NCI-H2081 (cell line): ENCODE measurements at places on chromosomes 7 and 10.

DNA sequence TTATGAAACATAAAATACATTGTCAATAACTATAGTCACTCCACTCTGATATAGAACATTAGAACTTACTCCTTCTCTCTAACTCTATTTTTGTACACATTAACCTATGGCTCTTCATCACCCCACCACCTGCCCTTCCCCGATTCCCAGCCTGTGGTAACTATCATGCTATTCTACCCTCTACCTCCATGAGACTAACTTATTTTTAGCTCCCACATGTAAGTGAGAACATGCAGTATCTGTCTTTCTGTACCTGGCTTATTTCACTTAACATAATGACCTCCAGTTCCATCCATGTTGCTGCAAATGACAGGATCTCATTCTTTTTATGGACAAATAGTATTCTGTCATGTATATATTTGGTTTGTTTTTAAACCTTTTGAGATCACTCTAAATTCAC lies 8.8 kb upstream of the NOD1 start:
- no peak for DNase-seq

DNA sequence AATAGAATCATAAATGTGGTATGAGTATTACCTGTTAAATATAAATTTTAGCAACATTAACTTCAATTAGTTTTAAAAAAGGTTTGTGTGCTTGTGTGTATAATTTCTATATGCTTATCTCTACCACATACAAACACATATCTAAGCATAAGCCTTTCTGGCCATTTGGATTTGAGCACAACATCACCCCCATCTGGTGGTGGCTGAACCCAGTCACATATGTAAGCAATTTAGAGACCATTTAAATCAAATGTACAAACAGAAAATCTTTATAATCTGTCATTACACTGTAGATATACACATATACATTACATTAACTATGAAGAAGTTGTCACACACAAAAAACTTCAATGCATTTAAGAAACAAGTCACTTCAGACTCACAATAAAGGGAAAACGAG lies 31.7 kb downstream of the GPR22 start:
- DNase-seq = peak; percentile 60

GRCh38 chr7:5195157-5195556 lies 5.1 kb downstream of the WIPI2 start:
- DNase-seq = no peak

DNA sequence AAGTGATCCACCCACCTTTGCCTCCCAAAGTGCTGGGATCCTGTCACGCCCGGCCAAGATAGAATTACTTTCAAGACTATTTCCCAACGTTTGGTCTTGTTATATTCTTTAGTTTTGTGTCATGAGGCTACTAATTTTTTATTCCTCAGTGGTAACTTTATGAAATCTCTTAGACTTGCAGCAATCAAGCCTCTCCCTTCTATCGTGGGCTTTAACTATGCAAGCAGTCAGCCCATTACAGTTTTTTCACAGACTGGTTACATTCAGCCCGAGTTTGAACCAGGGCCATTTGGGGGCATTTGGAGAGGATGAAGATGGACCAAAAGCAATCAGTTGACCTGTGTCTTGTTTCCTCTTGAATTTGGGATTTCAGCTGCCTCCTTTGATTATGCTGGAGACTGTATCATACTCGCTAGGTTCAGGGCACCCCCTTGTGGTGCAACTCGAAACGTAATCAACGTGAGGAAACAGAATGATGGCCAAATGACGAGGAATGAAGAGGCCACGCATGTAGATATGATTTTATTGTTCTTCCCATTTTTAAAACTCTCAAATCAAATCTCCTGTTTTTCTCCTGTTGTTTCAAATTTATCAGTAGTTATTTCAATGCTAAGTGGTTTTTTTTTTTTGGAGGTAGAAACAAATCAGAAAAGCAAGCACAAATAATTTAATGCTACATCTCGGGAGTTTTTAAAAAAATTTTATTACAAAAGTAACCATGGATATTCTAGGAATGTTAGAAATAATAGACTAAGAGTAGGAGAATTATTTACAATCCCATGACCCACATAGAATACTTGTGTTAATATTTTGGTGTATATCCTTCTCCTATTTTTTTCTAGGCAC lies 151.6 kb downstream of the KIAA1217 start:
- peak; percentile 30 for DNase-seq

GRCh38 chr7:92527300-92528187 lies 776 bp downstream of the PEX1 start:
- peak; percentile 47 for DNase-seq

GRCh38 chr7:127391591-127392181 lies 822 bp downstream of the ZNF800 start:
- DNase-seq = peak; percentile 53

DNA sequence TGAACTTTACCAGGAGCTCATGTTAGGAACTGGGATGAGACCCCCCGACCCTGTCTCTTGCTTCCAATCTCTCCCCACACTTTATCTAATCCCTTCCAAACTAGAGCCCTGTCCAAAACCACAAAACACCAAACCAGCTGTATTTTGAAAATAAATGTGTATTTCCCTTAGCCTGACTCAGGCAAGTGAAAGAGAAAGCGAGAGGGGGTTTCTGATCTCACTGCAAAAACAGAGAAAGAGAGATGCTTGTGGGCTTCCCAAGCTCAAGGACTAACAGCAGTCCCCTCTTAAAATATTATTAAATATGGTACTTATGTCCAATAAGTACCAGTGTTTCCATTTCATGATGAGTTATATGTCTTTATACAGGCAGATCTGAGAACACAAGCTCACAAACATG lies 122.0 kb downstream of the AGMO start:
- no peak for DNase-seq

GRCh38 chr7:8035647-8036518 lies 67.3 kb downstream of the GLCCI1 start:
- peak; percentile 14 for DNase-seq

GRCh38 chr7:87111877-87112276 lies 40.4 kb upstream of the DMTF1 start:
- no peak for DNase-seq

DNA sequence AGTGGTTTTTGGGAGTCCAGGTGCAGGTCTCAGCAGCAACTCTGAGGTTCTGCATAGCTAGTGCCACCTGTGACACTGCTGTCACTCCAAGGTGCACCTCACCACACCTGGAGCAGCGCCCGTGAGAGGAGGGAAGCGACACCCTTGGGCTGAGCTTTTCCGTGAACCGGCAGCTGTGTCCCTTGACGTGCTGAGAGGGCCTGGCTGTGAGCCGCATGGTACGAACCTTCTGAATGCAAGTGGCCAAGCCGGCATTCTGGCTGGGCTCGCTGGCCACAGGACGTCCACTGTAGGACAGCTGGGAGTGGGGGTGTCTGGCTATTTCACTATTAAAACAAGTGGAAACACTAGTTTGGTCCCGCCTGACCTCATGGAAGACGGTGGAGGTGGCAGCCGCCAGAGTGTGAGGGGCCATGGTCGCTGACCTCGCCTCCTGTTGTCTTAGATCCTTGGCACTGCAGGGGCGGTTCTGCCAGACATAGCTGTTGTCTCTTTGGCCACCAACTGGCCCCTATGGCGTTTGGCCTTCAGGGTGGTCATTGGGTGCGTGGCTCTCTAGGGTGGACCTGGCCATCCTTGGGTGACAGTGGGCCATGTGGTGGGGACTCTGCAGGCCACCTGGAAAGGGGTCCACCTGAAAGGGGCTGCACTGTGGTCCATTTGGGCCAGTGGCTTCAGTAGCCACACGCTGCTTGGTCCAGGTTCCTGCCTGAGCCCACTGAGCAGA lies 12.9 kb downstream of the INPP5A start:
- DNase-seq = no peak

GRCh38 chr7:158649279-158649678 lies 55.3 kb downstream of the NCAPG2 start:
- no peak for DNase-seq

- no peak for DNase-seq
These were observed 269.6 kb upstream of the ZMIZ1 start for GRCh38 chr10:78798976-78799730.

DNA sequence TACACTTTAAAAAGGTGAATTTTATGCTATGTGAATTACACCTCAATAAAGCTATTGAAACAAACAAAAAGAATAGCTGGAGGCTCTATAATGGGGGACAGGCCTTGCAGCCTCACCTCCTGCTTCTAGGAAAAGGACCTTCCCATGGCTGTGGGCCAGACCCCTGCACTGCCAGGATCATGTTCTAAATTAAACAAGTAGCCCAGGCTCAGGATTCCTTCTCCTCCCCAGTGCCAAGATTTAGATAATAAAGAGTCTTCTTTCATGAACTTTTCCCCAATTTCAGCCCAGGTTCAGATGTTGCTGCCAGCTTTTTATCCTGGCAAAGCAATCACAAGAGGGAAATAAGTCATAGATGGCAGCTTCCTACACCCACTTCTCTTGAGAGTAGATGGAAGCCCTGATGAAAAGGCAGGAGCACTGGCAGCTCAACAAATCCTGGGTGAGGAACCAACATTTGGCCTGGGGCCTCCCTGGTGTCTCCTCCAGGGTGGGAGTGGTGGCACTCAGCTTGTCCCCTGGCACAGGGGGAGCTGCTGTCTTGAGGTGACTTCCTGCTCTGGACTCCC lies 22.2 kb upstream of the CAMK2B start:
- DNase-seq = no peak

GRCh38 chr10:118276204-118276603 lies 65.9 kb downstream of the FAM204A start:
- no peak for DNase-seq

GRCh38 chr10:124176349-124177179 lies 83.2 kb upstream of the CHST15 start:
- DNase-seq = no peak

DNA sequence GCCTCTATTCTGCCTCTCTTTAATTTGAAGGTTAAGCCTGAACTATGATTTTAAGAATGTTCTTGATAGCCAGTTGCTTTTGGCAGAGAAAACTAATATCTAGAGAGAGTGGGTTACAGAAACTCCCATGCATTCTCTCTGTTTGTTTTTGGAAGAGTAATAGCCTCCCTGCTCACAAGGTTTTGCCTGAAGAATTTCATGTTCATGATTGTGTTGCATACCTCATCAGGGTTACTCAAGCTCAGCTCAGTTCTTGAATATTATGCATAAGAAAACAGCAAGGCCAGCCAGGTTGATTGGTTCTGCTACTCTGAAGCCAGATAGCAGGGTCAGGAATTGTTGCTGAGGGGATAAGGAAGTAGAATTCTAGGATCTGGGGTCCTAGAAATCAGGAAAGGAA lies 137.4 kb downstream of the MDFIC start:
- DNase-seq = no peak

GRCh38 chr10:126674741-126675515 lies 4.4 kb upstream of the C10orf90 start:
- no peak for DNase-seq

DNA sequence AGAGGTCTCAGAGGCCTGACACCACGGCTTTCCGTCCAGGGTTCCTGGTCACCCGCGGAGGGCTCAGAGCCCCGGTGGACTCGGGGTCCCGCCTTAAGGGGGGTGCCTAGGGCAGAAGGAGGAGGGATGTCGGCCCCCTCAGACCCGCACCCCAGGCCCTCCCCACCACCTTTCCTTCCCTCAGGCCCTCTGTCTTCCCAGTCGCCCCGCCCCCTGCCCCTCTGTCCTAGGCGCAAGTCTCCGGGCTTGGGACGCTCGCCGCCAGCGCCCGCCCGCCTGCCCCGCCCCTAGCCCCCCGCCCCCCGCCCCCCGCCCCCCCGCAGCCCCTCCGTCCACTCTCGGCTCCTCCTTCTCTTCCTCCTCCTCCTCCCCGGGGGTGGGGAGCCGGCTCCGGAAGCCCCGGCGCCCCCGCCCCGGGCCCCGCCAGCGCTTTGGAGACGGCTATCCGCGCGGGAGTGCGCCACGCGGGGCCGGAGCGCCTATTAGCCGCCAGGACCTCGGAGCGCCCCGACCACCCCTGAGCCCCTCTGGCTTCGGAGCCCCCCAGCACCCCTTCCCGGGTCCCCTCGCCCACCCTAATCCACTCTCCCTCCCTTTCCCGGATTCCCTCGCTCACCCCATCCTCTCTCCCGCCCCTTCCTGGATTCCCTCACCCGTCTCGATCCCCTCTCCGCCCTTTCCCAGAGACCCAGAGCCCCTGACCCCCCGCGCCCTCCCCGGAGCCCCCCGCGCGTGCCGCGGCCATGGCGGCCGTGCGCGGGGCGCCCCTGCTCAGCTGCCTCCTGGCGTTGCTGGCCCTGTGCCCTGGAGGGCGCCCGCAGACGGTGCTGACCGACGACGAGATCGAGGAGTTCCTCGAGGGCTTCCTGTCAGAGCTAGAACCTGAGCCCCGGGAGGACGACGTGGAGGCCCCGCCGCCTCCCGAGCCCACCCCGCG lies at the start of gene AEBP1:
Gene AEBP1 (plus strand): TSS at position 423 of the 937 bp plus-strand sequence. CDS start 321 bp downstream, at position 744.
- DNase-seq = no peak

DNA sequence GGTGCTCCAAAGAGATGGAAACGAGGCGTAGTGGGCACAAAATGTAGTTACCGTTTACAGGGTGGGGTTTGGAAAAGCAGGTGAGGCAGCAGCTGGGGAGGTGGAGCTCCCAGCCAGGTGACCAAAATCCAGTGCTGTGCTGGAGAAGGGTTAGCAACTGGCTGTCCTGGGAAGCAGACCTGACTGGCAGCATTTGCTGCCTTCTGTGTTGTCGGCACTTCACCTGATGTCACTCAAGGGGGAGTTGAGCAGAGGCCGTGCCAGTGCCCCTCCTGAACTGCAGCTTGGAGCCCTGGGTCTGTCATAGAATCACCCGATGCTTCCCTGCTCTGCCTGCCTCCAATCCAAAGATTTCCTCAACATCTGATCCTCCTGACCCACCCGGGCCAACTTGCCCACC lies 12.8 kb downstream of the GCK start:
- no peak for DNase-seq

DNA sequence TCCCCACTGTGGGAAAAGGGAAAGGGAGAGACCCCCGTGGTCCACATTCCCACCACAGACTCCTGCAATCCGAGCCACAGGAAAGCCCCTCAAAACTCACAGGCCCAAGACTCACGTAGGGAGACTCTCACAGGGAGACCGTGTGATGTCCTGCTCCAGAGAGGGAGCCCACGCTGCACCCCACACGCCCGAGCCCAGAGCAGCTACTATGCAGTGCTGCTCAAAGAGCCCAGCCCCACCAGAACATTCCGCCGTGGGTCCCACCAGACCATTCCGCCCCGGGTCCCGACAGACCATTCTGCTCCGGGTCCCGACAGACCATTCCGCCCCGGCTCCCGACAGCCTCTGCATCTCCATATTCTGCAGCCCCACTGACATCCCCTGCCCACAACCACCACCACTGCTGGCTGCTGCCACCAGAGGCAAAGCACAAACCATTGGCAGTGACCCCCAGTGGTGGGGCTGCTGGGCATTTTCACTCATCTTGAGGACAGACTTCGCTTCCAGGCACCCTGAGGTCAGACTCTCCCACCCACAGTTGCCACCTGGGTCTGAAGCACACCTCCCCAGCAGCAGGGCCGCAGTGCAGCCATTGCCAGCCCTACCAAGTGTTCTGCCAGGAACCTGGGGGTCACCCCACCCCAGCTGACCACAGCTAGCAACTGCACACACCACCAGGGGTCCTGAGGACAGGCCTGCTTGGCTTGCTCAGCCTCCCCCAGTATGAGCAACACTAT lies 625.4 kb upstream of the FOXK1 start:
- no peak for DNase-seq
